ENCODE measurements at places on chromosomes 5 and 9. TPM values are rescaled to one million over a fixed set of nuclear protein-coding genes. Genes with fewer than 3 reads are reported as not detected.

B4GALT7 gene
- 27.5 TPM for total RNA-seq

SPINK1 gene
- 0.26 TPM for total RNA-seq

PFN3 gene
- total RNA-seq = not detected

ABLIM3 gene
- 91.3 TPM for total RNA-seq

SOX30 gene
- total RNA-seq = not detected

OTP gene
- 0.24 TPM for total RNA-seq

CXCL14 gene
- total RNA-seq = not detected

PRSS3 gene
- total RNA-seq = 18.9 TPM

UGT3A1 gene
- not detected for total RNA-seq

MARVELD2 gene
- 0.88 TPM for total RNA-seq

VCAN gene
- 261 TPM for total RNA-seq

SH3RF2 gene
- total RNA-seq = 2.5 TPM

PRDM9 gene
- not detected for total RNA-seq

FOXD4L4 gene
- total RNA-seq = 0.08 TPM

Data from epithelial cell of alveolus of lung (primary cell).